CD4-positive, alpha-beta T cell treated with Interleukin-15 for 1 hour (primary cell): ENCODE measurements at places on chromosomes 2 and 18.

GRCh38 chr18:33918571-33918970, 306.1 kb downstream of the NOL4 start:
- no peak for DNase-seq

- DNase-seq, result no peak
These were observed 50.6 kb upstream of the NEMP2 start for GRCh38 chr2:190584980-190585661.

- no peak for DNase-seq
These were observed 1.5 kb downstream of the CACNB4 start for GRCh38 chr2:152097290-152097800.

DNA sequence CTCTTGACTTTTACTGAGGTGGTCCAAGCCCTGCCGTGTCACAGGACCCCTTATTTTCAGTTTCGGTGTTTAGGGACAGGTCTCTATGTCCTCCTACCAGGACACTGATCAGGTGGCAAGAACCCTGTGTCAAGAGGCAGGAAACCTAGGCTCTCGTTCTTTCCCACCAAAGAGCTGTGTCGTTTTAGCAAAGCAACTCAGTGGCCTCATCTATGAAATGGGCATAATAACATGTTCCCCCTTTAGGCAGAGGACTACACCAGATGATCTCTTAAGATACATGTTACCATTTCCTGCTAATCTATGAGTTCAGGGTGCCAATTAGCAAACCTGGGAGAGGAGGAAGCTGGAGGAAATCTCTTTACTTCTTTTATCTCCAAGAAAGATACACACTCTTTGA, 1.9 kb downstream of the RAB31 start:
- DNase-seq, result no peak
